Stimulated activated CD4-positive, alpha-beta T cell treated with anti-CD3 and anti-CD28 coated beads, Interleukin-2, amount 100 ng/mL, for 48 hours (primary cell): ENCODE measurements at places on chromosomes 3 and 15.

DNA sequence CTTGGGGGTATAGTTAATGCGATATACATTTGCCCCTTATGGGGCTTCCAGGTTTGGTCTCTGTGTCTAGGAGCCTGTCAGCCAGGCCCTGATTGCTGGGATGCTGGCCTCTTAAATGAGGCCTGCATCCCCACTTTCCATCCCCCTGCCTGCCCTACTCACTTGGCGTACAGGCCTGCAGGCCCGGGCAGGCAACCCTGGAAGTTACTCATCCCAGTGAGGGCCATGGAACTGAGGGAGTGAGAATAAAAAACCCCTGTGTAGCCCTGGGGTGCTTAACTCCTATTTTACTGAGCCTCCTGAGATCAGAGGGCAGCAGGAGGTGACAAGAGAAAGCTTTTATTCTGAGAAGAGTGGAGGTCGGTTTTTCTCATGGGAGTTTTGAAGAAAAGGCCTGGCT, 2.0 kb downstream of the DISP2 start:
- DNase-seq, result no peak

DNA sequence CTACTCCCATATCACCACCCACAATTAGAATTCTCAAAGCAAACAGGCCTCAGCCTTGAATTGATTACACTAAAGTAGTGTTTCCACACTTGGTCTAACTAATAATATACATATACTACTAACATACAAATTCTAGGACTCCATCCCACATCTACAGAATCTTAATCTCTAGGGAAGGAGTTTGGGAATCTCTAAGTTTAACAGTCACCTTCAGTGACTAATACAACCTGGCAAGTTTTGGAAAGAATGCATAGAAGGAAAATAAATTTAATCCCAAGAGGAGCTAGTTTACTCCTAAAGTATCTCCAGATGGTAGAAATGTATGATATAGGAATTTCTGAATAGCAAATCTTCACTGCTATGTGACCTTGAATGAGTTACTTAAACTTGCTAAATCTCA, 9.1 kb downstream of the CLPX start:
- DNase-seq, result no peak

GRCh38 chr3:29576181-29576580, 295.3 kb downstream of the RBMS3 start:
- DNase-seq, result no peak

- no peak for DNase-seq
These were observed 22.6 kb upstream of the IP6K2 start for GRCh38 chr3:48739617-48739954.

DNA sequence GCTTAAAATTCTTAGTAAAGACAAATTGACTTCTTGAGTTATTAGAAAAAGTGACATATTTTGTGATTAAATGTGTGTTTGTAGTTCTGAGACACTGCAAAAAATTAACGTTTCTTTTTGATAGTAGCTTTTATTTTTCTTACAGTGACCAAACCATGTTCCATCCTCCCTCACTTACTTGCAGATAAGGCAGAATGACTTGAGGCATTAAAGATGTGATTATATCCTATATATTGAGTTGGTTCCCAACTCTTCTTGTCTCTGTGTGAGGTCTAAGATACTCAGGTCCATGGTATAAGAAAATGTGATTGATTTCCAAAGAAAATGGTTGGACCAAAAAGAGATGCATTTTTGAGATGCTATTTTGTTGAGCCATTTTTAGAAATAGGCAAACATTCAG, 238.3 kb upstream of the NR2F2 start:
- no peak for DNase-seq

DNA sequence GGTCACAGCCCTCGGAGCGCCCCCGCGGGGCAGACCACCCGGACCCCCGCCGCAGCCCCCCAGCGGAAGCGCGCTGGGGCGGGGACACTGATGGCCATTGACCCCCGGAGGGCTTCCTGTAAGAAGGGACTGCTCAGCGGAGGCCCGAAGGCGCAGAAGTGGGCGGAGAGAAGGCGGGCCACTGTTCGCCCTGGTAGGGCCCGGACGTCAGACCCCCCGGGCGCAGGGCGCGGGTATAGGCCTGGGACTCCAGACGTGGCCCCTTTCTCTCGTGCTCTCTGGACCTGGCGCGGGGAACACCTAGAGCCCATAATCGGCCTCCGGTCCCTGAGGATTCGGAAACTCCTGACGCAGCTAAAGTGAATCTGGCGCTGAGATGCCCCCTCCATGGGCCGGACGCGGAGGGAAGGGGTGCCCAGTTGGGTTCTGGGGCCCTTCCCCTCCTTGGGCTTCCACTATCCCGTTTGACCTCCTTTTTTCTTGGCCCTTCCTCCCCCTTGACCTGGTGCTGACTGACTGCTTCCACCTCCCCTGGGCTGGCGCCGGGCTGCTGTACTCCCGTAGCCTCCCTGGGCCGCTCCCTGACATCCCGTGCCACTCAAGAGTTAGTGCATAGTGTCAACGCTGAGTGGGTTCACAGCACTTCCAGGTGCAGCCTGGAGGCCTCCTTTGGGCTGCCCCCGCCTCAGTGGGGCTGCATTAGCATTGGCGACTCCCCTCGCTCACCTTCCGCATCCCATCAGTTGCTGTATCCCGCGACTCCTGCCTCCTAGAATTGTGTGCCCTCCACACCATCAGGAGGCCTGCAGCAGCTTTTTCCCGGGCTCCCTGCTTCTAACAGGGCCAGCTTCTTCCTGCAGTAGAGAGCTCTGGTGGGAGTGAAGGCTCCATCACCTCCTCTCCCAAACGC, 694 bp downstream of the ABTB1 start:
- DNase-seq, result no peak
